ENCODE measurements at places on chromosomes 1 and 21.

GRCh38 chr1:6272868-6273267, 12.0 kb upstream of the GPR153 start:
- DNase-seq, result no peak

DNA sequence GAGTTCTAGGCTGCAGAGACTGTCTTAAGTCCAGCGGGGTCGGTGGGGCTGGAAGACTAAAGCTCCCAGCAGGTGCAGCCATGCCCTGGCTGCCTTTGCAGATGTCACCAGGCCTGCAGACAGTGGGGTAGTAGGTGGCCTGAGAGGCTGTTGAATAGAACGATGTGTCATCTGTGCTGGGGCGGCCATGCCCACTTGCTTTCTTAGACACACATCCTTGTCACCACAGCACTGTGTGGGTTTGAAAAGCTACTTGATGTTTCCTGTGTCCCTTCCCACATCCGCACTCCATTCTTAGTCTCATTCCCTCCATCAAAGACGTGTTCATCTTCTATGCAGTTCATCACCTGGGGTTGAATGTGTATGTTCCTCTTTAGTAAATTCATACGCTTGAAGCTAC, 184.5 kb upstream of the TMEM51 start:
- no peak for DNase-seq

GRCh38 chr1:184789884-184790283, 35.2 kb upstream of the EDEM3 start:
- no peak for DNase-seq

- no peak for DNase-seq
Observed at GRCh38 chr1:160344241-160344640, 1.1 kb downstream of the NCSTN start.

- no peak for DNase-seq
Observed at GRCh38 chr1:71785450-71785849, 496.9 kb downstream of the NEGR1 start.

GRCh38 chr1:165408518-165408917, 36.4 kb downstream of the RXRG start:
- DNase-seq, result peak; percentile 42

GRCh38 chr1:225242611-225243010, 185.2 kb downstream of the LBR start:
- no peak for DNase-seq

DNA sequence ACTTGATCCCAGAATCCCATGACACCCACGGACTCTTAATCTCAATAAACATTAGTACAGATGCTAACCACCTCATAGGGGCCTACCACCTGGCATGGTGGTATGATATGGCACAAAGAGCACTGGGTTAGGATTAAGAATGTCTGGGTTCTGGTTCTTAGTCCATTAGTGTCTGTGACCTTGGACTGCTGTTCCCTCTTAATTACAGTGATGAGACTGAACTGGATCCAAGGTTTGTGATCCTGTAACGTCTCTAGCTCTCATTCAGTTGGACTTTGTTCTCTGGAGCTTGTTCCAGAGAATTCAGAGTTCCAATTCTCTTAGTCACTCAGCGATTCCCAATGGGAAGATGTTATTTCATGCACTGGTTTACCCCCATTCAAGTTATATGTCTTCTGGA, 23.6 kb upstream of the PIGC start:
- DNase-seq, result no peak

GRCh38 chr1:53294567-53294966, 33.3 kb downstream of the LRP8 start:
- no peak for DNase-seq

GRCh38 chr1:91683598-91683951, 182.9 kb downstream of the CDC7 start:
- DNase-seq, result peak; percentile 24

DNA sequence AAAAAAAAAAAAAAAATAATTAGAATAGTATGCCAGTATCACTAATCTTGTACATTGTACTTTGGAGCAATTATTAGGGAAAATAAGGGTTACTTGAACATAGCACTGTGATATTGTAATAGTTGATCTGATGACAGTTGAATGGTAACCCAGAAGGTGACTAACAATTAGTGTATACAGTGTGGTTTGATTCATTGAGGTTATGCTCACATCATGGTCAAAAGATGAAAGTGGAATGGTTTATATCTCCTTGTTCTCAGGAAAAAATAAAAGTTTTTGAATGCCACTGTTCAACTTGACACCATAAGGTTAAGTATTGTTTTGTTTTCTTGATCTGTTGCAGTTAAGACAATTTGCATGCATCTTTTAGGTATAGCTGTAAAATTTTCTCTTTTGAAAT, 87.0 kb downstream of the GPR52 start:
- DNase-seq, result no peak

GRCh38 chr1:42658877-42659337, 684 bp downstream of the PPIH start:
- no peak for DNase-seq

DNA sequence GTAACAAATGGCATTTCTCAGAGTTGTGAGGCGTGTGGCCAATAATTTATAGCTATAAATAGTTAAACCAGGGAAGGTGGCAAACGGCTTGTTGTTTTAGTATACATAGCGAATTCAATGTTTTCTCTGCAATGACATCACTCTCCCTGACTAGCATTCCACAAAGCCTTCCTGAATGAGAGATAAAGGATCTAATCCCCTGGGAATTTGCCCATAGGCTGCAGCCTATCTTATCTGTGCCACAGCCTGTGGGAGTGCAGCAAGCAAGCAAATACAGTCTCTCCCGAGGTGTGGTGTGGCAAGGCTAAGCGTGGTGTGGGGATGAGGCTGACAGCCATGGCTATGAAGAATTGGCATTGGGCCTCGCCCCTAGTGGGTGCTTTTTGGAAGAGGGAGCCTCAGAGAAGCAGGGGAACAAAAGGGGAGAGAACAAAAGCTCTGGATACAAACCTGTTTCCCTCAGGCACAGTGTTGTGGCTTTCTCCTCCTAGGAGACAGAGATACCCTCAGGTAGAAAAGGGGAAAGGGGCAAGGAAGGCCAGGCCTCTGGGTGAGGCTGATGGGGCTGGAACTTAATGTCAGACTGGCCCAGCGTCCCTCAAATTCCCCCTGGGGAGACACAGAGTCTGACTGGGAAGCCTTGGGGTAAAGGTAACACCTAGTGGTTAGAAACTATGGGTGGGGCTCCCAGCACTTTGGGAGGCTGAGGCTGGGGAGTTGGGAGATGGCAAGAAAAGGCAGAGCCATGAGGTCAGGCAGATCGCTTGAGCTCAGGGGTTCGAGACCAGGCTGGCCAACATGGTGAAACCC, 8.9 kb downstream of the TAGLN2 start:
- no peak for DNase-seq

DNA sequence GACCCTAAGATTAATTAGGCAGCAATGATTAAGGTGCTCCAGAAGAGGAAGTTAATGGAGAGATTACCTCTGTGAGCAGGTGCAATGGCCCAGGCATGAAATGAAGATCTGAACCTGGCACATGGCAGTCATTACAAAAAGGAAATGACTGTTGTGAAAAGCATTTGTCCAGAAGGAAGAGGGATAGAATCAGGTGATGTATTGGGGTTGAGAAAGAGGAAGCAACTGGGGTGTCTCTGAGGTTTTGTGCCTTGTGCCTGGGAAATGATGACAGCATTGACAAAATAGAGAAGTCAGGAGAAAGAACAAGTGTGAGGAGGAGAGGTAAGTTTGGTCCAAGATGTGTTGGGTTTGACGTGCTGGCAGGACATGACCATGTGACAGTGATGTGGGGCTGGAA, 5.6 kb downstream of the CRCT1 start:
- no peak for DNase-seq

Measured in upper lobe of left lung (tissue), 6 donors.